ENCODE measurements at places on chromosomes 12 and 14. TPM values are rescaled to one million over a fixed set of nuclear protein-coding genes. Genes with fewer than 3 reads are reported as not detected.
A peak's percentile ranks its signal among the peaks of the same experiment; 100 is the strongest.

DNA sequence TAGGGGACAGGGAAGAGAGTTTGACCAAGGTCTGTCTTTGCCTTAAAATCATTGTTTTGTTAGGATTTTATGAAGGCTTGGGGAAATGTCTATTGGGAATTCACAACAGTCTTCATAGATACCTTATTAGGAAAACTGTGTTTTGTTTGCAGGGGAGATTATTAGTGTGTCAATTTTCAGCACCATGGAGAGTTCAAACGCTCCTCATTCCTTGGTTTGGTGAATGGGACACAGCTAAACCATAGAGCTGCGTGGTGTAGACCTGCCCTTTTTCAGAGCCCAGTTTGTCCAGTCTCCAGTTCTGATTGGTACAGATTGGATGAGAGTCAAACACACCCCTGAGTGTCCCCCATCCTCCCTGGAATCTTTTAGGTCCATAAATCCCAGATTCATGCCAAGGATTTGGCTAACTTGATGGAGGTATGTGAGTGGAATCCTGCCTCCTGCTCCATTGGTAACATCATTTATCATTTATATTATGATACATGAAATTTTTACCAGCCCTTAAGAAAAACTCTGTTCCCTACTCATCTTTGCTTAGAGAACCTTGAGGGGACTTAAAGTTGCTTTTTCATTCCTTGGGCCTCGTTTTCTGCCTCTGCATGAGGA, 12.0 kb downstream of the NGDN start:
- peak; percentile 54 for DNase-seq

The C12orf50 gene
- not detected for total RNA-seq

DNA sequence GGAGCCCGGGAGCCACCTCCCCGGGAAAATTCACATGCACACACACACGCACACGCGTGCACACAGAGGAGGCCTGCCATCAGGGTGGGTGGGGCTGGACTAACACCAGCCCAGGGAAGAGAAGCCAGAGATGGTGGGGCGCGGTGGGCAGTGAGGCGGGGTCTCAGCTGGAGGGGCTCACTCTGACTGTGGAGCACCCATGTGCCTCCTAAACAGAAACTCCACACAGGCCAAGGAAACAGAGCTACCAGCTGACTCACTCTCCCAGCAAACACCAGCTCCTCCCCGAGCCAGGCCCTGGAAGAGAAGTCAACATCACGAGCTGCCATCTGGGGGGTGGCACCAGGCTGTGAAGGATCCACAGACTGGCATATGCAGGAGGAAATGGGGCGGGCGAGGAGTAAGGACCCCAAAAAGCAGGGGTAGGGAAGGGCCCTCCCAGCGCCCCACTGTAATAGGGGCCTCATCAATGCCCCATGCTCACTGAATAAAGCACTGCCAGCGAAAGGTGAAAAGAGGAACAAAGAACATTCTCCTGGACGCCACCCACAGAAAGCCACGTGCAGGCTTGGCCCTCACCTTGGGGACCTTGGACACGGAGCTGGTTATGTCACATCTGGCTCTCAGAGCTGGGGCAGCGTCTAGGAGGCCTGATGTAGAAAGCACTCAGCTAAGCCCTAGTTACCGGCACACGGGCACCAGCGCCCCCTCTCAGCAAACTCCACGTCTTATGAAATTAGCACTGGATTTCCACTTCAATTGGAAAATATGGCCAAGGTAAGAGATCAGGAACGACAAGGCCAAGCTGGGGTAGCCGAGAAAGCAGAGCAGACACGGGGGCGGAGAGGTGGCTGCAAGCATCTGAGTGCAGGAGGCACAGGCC, 8.4 kb upstream of the INF2 start:
- DNase-seq: peak; percentile 60

The TOMM20L gene
- not detected for total RNA-seq

- no peak for DNase-seq
Measured at GRCh38 chr12:98733667-98734350, 88.7 kb downstream of the APAF1 start.

- no peak for DNase-seq
Measured at GRCh38 chr14:61480704-61481285, 159.4 kb downstream of the PRKCH start.

GRCh38 chr14:94332063-94332583, 9.0 kb upstream of the SERPINA6 start:
- DNase-seq: no peak

GRCh38 chr14:92037989-92038388, 1.9 kb downstream of the TRIP11 start:
- no peak for DNase-seq

The FGD4 gene
- total RNA-seq: 54.9 TPM

- no peak for DNase-seq
Measured at GRCh38 chr12:107134558-107134957, 41.2 kb upstream of the CRY1 start.

DNA sequence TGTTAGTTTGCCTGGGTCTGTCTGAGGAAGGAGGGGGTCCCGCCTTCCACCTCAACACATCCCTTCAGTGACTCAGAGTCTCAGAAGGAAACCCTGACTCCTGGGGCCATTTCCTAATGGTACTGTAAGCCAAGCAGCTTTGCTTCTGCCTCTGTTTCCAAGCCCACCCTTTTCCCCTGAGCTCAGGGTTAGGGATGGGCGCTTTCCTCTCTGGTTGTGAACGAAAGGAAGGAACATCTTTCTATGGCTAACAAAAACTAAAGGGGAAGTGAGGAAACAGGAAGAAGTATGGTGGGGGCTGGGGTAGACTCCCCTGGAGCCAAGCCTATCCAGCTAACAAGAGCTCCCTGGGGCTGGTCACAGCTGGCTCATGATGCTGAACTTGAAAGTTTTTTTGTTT, 11.6 kb upstream of the UNC119B start:
- DNase-seq: no peak

The CCNK gene
- total RNA-seq: 28.5 TPM

- no peak for DNase-seq
Measured at GRCh38 chr14:94028450-94028826, 2.3 kb downstream of the OTUB2 start.

DNA sequence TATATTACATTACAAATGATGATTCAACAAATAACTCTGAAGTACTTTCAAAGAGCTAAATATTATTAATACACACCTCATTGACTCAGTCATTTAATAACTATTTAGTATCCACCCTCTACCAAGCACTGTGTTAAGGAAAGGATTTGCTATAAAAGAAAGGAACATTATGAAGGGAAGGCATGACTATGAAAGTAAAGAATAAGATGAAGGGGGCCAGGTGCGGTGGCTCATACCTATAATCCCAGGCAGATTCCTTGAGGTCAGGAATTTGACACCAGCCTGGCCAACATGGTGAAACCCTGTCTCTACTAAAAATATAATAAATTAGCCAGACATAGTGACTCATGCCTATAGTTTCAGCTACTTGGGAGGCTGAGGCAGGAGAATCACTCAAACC, 107.9 kb downstream of the PLCZ1 start:
- no peak for DNase-seq

- DNase-seq: no peak
Measured at GRCh38 chr14:20986811-20987210, 3.0 kb upstream of the METTL17 start.

DNA sequence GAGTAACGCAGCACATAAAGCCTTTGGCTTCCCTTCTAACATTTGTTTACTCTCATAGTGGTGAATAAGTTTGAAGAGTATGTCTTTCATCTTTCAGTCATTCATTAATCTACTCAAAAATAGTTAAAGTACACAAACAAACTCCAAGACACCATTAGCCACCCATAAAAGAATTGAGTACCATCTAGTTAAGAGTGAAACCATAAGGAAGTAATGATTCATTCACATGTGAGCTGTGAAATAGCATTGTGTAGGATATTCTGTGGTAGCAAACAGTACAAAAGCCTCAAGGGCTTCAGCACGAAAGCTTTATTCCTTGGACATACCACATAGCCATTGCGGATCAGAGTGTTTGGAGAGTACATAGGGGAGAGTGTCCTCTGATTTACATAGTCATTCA, 13.9 kb downstream of the SYT1 start:
- DNase-seq: no peak

DNA sequence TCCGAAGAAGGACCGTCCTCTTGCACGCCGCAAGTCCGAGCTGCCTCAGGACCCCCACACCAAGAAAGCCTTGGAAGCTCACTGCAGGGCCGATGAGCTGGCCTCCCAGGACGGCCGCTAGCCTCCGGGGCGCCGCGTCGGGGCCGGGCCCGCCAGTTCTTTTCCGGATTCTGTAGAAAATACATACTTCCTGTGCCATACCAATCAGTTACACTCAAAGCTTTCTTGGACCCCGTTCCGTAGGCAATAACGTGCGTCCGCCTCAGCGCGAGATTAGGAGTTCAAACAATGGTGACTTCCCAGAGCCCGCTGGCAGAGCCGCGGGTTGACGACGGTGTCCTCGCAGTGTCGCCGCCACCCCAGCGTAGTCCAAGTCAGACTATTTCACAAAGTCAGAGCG, 39.2 kb upstream of the DYNC1H1 start:
- DNase-seq: no peak

- no peak for DNase-seq
Measured at GRCh38 chr12:118038137-118038536, 21.6 kb downstream of the RFC5 start.

DNA sequence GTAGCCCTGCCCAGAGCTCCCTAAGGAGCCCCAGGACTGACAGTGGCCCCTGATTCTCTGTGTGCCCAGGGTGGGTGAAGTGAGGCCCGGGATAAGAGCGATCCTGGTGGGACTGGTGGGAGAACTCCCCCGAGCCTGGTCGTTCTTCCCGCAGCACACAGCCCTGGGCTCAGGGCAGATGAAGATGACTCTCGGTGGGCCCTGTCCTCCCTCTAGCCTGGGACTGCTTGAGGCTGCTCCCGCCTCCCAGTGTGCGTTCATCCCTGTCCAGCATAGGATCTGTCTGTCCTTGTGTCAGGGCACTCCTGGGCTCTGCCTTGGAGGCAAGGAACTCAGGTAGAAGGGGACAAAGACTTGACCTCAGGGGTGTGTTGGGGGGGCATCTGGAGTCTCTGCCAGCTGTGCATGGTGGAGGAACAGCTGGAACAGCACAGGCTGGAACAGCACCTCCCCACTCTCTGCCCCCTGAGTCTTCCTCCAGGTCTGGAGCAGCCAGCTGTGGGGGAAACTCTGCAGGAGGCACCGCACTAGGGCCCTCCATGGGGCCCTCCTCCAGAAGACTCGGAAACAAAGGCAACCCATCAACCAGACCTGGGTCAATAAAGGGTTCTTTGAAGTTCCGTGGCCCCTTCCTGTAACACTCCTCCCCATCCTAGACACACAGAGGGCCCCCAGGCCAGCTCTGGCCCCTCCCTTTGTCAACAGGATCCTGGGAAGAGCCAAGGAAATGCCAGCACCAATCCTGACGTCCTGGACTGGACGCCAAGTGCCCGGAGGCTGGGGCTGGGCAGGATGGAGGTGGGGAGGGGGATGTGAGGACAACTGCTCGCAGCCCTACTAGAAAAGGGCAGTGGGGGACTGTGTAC, 15.9 kb downstream of the FAIM2 start:
- DNase-seq: no peak

DNA sequence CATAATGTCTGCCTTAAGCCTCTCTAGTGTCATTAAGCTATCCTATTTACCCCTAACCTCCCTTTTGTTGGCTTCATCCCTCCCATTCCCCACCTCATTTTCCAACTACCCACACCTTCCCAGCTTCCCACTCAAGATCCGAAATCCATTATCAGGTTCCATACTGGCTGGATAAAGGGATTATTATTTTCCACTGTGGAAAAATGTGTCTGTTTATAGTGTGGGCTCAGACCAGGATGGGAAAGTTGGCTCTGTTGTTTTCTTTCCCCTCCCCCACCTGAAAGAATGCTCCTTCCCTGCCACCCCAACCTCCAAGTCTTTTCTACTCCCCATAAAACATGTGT, 49.8 kb downstream of the SUSD6 start:
- no peak for DNase-seq

The POTEM gene
- not detected for total RNA-seq
